ENCODE measurements at places on chromosomes 5 and 9. TPM values are rescaled to one million over a fixed set of nuclear protein-coding genes. Genes with fewer than 3 reads are reported as not detected.

DNA sequence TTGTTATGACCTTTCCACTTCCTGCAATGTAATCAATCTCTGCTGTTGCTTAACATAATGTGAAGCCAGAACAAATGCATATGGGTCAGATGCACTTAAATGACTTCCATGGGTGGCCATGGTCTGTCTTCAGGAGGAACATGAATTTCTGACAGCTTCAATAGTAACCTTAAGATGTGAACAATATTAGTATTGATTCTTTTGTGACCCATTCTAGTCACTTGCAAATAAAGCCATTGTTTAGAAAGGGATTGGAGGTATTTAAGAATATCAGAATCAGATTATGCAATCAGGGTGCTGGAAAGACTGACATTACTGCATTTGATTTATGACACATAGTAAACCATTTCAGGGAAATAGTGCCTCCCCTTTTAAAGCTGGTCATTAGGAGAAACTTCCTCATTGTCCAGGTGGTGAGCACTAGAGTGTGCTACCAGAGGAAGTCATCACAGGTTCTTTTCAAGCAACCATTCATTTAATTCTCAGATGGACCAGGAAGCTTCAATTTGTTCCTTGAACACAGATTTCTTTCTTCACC lies 32.1 kb downstream of the GRIN3A start:
- DNase-seq: no peak

Gene NMUR2
- not detected for total RNA-seq

GRCh38 chr5:50711280-50711679 lies 44.8 kb downstream of the PARP8 start:
- DNase-seq: peak; percentile 18

- DNase-seq: no peak
These were observed 10.8 kb downstream of the SARDH start for GRCh38 chr9:133727277-133727875.

Gene MLANA
- not detected for total RNA-seq

Measured in A172 (cell line).